ENCODE measurements at places on chromosomes 16 and 17.

GRCh38 chr16:11759997-11760396, 17.3 kb upstream of the TXNDC11 start:
- no peak for DNase-seq

DNA sequence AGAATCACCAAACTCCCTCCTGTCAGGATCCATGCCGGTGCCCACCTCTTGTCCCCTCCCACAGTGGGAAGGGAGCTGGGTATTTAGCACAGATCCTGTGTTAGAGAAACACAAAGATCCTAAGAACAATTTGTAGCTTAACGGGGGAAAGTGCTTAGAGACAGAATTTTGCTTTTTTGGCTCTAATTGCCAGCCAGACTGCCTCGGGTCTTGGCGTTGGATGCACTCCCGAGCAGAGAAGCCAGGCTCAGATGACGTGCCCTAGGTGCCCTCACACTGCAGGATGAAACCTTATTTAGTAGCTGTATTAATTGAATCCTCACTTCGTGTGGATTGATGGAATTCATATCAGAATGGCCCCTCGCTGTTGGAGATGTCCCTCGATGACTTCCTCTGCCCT, 22.5 kb upstream of the MAF start:
- no peak for DNase-seq

DNA sequence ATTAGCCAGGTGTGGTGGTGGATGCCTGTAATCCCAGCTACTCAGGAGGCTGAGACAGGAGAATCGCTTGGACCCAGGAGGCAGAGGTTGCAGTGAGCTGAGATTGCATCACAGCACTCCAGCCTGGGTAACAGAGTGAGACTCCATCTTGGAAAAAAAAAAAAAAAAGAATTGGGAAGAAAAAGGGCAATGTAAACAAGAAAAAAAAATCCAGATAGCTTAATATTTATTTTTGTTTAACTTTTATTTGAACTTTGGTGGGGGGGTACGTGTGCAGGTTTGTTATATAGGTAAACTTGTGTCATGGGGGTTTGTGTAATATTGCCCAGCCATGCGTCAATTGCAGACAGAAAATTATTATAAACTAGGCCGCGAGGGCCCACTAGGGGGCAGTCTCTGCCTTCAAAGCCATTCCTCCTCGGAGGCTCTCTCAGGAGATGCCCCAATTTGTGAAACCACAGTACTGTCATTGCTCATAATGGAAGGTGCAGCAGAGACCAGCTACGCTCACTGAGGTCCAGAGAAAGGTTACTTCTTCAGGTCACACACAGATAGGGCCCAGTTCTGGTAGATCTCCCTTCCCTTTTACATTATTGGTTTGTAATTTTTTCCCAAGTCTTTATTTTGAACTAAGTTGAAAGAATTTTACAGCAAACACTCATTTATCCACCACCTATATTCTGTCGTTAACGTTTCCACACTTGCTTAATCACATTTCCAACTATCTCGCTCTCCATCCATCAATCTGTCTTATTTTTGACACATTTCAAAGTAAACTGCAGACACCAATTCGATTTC, 206.2 kb downstream of the PRKCB start:
- peak; percentile 80 for DNase-seq

GRCh38 chr17:56635641-56636040, 42.1 kb downstream of the NOG start:
- DNase-seq: no peak

DNA sequence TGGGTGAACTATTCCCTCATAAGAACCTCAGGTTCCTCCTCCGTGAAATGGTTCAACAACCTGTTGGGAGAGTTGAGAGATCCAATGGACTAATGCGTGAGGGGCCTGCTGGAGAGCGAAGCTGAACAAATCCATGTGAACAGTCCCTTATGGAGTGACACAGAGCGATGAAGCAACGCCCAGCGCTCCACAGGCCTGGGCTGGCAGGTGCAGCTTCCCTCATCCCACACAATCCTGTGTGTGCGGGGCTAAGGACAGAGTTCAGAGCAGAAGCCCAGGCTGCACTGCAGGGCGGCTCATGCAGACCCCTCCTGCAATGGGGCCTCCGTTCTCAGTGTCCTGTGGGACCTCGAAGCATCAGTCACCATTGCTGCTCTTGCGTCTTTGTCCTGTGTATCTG, 90.4 kb downstream of the KCNJ12 start:
- no peak for DNase-seq

GRCh38 chr17:4994081-4994595, 3.2 kb downstream of the INCA1 start:
- DNase-seq: no peak

- no peak for DNase-seq
Observed at GRCh38 chr16:74829637-74830036, 55.0 kb upstream of the FA2H start.

GRCh38 chr17:40431231-40431602, 12.0 kb upstream of the IGFBP4 start:
- no peak for DNase-seq

DNA sequence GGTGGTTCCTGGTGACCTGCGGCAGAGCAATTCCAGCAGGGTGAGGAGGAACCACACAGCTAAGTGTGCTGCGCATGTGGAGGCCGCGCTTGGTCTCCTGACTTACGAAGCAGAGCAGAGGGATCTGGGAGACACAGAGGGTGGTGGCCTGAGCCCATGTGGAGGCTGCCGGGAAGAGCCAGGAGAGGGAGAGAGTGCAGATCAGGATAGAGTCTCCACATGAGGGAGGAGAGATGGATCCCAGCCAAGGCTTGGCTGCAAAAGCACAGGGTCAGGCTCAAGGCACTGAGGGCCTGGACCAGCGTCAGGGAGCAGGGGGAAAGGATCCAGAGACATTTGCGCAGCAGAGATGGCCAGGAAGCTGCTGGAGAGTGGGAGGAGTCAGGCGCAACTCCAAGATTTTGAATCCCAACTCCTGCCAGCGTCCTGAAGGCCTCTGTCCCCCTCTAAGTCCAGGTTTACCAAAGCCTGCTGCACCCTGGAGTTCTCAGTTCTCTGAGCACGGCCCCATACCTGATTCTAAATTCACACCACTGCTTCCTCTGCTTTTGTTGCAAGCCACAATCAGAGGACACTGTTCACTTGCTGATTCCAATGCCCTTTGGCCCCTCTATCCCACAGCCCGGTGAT, 11.3 kb upstream of the MLLT6 start:
- DNase-seq: peak; percentile 68

DNA sequence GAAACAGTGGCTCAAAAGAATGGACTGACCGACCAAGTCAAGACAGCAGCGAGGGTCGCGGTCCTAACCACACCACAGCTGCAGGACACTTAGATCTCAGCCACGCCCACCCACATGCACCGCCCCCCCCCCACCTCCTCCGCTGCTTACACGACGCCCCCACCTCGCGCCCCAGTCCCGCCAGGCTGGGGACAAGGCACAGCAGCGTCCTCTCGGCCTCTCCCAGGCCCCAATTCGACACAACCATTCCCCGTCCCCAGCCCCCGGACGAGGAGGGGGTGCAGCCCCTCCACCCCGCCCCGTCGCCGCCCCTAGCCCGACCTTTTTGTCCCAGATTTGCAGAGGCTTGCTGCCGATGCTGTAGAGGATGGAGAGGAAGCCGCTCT, 477 bp downstream of the CFAP20 start:
- DNase-seq: no peak

DNA sequence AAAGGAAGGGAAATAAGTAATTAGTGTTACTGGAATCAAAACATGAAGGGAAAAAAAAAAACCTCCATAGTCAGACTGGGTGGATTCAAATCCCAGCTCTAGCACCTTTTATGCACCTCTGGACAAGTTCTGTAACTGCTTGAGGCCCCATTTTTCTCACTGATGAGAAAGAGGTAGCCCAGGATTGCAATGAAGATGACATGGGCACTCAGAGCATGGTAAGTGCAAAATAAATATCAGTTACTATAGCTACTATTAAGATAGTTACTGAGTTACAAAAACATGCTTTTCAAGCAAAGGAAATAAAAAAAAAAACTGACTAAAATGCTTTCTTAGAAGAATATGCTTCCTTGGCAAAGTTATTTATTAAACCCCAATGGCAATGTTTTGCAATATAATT, 58.8 kb downstream of the CEP95 start:
- no peak for DNase-seq

DNA sequence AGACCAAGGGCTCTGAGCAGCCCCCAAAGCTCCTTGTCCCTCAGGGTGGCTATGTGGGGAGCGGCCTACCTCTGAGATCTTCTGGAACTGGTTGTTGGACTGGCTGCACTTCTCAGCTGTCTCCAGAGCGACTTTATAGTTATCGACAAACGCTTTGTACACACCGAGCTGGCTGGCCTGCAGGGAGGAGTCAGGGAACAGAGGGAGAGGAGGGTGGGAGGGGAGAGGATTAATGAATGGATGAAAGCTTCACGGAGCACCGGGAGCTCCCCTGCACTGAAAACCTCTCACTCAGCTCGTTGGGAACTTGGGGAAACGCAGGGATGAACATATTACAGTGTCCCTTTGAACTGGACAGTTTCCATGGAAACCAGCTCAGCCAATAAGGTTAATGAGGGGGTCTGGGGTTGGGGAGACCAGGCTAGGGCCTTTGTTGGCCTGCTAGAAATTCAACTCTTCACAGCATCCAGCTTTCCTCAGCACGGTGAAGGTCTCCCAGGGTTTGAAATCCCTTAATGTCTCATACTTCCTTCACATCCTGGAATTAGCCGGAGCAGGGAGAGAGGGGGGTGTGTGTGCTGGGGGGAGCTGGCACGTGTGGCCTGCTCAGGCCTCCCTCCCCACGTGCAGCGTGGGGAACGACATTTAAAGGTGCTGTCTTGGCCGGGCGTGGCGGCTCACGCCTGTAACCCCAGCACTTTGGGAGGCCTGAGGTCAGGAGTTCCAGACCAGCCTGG, 86.7 kb downstream of the TIMM22 start:
- no peak for DNase-seq

DNA sequence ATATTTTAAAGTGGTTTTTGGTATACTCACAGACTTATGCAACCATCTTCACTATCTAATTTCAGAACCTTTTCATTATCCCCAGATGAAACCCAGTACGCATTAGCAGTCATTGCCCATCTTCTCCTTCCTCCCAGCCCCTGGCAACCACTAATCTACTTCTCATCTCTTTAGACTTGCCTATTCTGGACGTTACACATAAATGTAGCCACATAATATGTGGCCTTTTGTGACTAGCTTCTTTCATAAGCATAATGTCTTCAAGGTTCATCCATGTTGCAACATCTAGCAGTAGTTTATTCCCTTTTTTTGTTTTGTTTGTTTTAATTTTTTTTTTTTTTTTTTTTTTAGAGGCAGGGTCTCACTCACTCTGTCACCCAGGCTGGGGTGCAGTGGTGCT, 28.5 kb upstream of the C17orf107 start:
- DNase-seq: no peak

DNA sequence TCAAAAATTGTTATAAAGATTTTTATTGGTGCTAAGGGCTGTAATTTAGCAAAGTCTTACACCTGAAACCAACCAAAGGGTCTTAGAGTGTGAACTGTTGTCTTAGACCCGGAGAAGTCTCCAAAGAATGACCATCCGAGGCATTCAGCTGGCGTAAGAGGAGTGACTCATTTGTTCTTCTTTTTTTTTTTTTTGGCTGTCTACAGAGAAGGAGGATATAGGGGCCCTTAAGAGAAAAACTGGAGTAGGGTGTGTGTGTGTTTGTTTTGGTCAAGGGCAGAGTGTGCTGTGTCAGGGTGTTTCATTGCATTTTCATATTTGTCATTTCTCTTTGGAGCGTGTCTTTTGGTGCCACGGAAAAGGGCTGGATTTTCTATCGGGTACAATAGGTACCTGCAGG, 508.0 kb downstream of the WWOX start:
- DNase-seq: no peak

- DNase-seq: no peak
Observed at GRCh38 chr17:28370744-28371103, 617 bp upstream of the VTN start.

GRCh38 chr16:31451681-31452351, 7.5 kb upstream of the ARMC5 start:
- DNase-seq: peak; percentile 72

DNA sequence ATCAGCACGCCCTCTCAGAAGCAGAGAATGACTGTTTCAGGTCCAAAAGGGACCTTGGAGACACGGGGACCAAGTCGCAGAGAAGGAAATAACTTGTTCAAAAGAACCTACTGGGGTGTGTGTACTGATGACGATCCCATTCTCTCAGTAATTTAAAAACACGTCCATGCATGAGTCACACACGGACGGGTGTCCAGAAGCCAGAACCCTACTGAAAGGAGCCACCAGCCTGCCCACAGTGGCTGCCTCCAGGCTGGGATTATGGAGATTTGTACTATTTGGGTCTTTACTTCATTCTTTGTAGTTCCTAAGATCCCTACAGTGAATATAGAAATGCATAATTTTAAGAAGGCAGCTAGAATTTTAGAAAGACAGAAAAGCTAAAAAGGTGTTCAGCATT, 27.8 kb downstream of the TMEM204 start:
- DNase-seq: no peak

DNA sequence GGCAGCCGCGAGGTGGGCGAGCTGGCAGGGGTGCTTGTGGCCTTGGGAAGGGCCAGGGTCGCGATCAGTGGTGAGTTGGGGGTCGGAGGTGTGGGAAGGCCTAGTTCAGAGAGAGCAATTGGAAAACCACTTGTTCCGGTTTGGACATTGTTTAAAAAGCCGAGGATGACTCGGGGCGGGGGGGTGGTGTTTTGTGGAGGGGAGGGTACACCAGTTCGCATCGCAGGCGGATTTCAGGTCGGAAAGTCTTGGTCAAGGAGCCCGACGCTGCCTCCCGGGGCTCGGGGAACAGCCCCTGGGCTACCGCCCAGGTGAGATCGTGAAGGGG, 66.4 kb downstream of the KPNA2 start:
- DNase-seq: no peak

DNA sequence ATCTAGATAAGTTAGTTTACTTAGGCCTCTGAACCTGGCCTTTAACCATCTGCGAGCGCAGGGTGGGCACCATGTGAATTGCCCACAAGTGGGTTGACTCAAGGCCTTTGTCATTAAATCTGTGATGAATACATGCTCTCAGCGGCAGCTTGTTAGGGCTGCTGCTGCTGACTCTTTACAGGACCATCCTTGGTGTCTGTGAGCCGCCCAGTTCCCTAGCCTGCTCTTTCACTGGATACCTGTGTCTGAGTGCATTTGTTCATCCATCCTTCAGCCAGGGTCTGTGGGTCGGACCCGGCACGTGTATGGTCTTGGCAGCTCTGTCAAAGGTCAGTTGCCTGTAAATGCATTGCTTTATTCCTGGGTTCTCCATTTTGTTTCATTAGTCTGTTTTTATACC, 321.3 kb downstream of the CNTNAP4 start:
- DNase-seq: no peak

DNA sequence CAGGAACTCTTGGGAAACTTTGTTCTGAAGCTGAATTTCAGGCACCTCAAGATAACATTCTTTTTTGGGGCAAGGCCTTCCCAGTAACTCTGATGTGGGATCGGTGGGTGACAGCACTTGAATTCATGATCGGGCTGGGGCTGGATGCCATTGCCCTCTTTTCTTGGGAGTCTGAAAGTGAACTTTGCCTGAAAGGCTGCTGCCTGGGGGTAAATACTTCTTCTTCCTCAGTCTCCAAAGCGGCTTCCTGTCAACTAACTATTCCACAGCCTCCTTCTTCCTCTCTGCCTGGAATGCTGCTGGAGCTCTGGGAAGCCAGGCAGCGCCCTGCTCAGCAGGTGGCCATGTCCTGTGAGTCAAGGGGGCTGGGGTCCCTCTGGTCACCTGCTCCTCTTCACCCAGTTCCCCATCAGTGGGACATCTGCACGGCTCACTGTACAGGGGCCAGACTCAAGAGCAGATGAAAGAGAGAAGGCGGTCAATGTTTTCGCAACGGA, 79.5 kb downstream of the WIPI1 start:
- DNase-seq: no peak

- no peak for DNase-seq
Observed at GRCh38 chr16:14015033-14015432, 56.1 kb upstream of the MRTFB start.

GRCh38 chr16:83458612-83459011, 349.2 kb upstream of the HSBP1 start:
- peak; percentile 58 for DNase-seq

All from AG08395 (cell line).